Fibroblast of skin of abdomen (primary cell): ENCODE measurements at places on chromosomes 3 and 15.

- DNase-seq, result no peak
Observed at GRCh38 chr3:30691944-30692343, 85.5 kb downstream of the TGFBR2 start.

GRCh38 chr3:194136519-194137007, 615 bp downstream of the HES1 start:
- no peak for DNase-seq

GRCh38 chr3:177571944-177572315, 374.6 kb upstream of the TBL1XR1 start:
- no peak for DNase-seq

DNA sequence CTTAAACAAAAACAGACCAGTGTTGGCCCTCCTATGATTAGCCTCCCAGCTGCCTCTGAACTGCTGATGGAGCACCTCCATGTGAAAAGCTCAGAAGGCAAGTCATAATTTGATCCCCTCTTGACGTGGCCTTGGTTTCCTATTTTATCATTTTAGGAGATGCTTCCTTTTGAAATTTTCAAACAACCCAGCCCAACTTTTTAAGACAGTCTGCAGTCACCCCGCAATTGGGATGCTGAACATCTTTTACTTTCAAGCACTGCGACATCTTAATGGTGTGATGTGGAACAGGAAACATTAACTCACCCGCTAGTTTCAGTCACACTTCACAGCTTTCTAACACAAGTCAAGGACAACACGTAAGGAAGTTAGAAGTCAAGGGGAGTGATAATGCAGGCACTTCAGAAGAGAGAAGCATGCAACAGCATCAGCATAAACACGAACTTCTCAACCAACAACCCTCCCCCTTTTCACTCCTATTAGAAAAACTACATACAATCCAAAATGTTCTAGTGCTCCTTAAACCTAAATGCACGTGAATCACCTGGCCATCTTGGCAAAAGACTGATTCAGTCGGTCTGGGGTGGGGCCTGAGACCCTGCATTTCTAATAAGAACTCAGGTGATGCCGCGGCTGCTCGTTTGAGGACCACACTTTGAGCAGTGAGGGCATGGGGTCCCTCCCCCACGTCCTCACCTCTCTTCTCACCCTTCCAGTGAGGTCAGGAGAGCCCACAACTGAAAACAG, 161.5 kb downstream of the FOXP1 start:
- DNase-seq, result no peak

- no peak for DNase-seq
Observed at GRCh38 chr3:117750674-117751269, 1041.2 kb downstream of the TUSC7 start.

DNA sequence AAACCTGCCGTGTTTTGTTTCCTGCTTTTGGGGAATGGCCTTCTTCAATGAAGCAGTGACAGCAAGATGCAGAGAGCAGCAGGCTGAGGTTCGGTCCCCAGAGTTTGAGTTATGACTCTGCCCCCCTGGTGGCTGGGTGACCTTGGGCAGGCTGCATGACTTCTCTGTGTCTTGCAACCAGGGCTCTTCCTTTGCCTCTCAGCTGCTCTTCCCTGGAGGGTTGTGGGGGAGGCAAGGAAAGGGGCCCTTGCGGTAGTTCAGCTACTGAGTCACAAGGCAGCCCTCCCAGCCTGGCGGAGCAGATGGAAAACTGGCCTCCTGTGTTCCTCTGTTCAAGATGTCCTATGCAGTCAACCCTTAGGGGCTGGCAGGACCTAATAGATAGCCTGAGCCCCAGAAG, 17.1 kb downstream of the CTXND1 start:
- peak; percentile 5 for DNase-seq

- DNase-seq, result no peak
Observed at GRCh38 chr3:4856564-4856963, 122.7 kb upstream of the BHLHE40 start.

DNA sequence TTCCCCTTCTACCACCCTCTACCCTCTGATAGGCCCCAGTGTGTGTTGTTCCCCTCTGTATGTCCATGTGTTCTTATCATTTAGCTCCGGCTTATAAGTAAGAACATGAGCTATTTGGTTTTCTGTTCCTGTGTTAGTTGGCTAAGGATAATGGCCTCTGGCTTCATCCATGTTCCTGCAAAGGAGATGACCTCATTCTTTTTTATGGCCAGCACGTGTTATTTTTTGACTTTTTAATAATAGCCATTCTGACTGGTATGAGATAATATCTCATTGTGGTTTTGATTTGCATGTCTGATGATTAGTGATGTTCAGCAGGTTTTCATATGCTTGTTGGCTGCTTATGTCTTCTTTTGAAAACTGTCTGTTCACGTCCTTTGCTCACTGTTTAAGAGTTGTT, 63.1 kb upstream of the NPHP3 start:
- peak; percentile 69 for DNase-seq

DNA sequence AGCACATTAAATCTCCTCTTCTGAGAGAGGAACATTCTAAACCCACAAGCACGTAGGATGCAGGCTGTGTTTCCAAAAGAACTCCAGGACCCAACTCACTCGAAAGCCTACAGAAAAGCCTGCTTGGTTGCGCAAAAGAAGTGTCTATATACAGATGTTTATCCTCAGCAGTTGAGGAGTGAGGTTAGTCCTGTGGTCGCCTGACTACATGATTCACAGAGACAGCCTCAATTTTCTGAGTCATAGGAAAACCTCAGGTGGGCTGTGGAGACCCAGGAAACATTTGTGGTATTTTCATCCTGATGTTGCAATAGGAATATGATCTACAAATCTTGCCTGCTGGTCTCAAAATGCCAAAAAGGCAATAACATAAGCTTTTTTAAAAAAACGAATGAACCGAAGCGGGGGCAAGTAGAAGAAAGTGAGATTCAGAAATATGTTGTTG, 183.8 kb upstream of the THRB start:
- DNase-seq, result peak; percentile 98

DNA sequence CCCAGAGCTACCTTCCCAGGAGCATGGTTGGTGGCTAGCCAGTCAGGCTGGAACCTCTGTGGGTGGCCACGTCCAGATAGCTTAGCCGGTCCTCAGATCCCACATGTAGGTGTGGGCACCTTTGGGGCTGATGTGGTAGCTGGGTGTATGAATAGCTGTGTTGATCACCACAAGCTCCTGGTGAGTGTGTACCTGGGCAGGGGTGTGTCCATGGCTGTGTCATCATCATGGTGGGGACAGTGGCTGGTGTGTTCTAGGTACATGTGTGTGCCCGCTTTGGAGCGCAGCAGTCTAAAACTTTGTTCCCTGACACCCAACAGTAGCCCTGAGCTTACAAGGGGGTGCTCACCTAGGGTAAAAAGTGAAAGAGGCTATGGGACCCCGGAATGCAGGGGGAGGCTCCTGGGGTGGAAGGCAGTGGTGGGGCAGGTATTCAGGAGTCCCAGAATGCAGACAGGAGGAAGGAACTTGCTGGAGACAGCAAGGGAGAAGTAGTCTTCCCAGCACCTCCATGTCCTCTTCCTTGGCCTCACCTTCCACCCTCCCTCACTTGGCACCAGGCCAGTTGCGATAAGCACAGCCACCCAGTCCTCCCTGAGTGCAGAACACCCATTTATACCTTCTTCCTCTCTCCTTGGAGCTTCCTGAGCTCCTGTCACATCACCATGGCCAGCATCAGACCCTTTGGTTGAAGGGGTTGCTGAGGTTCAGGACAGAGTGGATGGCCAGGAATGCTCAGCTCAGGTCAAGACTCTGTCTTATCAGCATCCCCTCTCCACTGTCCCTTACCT, 1.2 kb downstream of the CISH start:
- no peak for DNase-seq
